AG09319 (cell line): ENCODE measurements at places on chromosomes 6 and 20.

- DNase-seq = no peak
Measured at GRCh38 chr20:32605167-32605656, 20.1 kb upstream of the NOL4L start.

GRCh38 chr6:142884214-142885035, 60.6 kb downstream of the HIVEP2 start:
- DNase-seq = no peak

DNA sequence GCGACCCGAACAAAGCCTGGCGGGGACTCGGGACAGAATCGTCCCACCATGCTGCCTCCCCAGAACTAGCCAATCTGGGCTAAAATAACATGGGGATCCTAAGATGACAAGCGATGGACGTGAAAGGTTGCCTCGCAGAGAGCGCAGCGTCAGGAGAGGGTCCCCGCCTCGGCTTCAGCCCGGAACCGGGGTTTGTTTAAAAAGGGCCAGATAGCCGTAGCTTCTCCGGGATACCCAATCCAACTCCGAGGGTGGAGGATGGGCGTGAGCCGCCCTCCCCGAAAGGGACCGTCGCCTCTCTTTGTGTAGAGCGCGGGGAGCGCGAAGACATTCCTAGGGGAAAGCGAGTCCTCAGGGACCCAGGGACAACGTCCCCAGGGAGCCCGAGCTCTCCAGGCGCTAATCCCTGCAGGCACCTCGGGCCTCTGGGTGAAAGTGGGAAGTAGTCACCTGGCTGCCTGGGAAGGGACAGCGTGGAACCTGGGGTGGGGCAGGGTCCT, 643 bp downstream of the CD24 start:
- DNase-seq = no peak

DNA sequence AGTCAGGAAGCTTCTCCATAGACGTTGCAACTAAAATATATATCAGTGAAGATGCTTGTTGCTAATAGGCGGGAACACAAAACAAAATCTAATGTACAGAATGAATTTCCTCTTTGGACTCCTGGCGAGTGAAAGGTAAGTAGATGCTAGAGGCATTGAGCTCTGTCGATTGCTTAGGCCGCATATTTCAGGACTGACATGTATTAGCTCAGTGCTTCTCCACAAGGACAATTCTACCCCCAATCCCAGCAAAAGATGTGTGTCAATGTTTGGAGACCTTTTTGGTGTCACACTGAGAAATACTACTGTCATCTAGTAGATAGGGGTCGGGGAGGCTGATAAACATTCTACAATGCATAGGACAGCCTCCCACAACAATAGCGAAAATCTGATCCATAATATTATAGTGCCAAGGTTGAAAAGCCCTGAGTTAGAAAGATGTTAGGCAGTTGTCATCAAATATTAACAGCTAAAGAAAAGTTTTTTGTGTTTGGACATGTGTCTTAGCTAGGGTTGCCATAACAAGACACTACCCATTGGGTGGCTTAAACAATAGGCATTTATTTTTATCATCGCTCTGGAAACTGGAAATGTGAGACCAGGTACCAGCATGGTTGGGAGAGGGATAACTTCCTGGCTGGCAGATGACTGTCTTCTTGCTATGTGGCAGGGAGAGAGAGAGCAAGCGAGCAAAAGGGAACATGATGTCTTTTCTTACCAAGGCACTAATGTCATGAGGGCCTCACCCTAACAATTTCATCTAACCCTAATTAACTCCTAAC, 48.0 kb upstream of the BCAS1 start:
- DNase-seq = no peak

DNA sequence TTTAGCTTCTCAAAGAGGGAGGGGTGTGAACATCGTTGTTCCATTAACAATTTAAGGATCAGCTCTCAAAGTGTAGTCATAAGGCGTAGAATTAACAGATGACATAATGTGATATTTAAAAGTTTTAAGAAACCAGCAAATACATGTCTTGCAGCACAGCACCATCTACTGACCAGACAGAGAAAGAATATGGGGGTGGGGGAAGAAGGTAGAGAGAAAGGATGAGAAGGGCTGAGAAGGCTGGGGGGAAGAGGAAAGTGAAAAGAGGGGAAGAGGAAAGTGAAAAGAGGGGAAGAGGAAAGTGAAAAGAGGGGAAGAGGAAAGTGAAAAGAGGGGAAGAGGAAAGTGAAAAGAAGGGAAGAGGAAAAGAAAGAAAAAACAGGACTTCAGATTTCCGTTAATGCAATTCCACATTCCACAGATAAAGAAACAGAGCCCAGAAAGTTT, 80.9 kb downstream of the HAO1 start:
- no peak for DNase-seq

GRCh38 chr6:26660000-26660361, 435 bp upstream of the ZNF322 start:
- no peak for DNase-seq

- no peak for DNase-seq
Measured at GRCh38 chr6:112663698-112664097, 316.6 kb downstream of the RFPL4B start.

GRCh38 chr6:34332251-34333198, 59.9 kb downstream of the NUDT3 start:
- no peak for DNase-seq

DNA sequence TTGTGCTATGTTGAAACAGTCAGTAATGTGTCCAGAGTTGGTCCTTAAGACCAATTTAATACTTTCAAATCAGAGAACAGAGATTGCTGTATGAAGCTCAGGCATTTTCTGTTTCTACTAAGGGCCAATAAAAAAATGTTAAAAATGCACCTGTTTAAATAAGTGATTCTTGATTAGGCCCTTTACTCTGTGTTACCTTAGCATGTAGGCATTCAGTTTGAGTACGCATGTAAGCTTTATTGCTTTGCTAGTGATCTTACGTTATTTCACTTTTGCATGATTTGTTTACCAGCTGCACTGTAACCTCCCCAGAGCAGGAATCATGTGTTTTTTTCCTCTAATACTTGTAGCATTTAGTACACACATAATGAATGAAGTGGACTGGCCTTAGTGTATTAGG, 61.0 kb downstream of the AFG1L start:
- DNase-seq = no peak

- DNase-seq = no peak
Measured at GRCh38 chr6:134437376-134437775, 119.5 kb upstream of the SGK1 start.

- no peak for DNase-seq
Measured at GRCh38 chr6:36963451-36964290, 9.1 kb downstream of the PI16 start.

- DNase-seq = no peak
Measured at GRCh38 chr20:20713244-20713765, 861 bp upstream of the RALGAPA2 start.

- no peak for DNase-seq
Measured at GRCh38 chr6:108665495-108666196, 104.9 kb downstream of the FOXO3 start.

DNA sequence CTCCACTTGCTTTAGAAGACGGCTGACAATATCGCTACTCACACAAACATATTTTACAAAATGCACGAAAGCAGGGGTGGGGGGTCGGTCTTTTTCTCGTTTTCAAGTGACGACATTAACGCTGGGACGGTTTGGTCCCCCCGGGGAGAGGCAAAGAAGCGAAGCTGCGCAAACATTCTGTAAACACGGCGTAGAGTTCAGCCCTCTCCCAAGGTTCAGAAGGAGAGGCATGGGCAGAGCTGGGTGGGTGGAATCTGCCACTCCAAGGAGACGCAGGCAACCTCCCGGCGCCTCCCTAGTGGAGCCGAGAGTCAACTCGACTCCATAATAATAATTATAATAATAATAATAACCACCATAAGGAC, 2.4 kb downstream of the NKX2-2 start:
- no peak for DNase-seq

DNA sequence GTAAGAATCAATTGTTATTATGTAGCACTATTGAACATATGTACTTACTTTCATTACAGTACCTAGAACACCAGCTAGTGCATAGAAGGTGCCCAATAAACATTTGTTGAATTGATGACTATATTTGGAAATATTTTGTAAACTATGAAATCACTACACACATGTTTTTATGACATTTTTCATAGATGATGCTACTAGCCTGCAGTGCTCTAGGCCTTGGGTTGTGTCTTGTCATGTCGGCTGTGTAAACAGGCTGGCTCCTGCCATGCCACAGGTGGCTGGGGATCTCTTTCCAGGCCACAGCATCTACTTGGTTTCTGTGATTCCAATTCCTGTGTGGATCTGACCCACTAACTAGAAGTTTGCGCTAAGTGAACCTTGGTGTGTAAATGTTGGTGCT, 43.3 kb upstream of the EDN1 start:
- DNase-seq = no peak

DNA sequence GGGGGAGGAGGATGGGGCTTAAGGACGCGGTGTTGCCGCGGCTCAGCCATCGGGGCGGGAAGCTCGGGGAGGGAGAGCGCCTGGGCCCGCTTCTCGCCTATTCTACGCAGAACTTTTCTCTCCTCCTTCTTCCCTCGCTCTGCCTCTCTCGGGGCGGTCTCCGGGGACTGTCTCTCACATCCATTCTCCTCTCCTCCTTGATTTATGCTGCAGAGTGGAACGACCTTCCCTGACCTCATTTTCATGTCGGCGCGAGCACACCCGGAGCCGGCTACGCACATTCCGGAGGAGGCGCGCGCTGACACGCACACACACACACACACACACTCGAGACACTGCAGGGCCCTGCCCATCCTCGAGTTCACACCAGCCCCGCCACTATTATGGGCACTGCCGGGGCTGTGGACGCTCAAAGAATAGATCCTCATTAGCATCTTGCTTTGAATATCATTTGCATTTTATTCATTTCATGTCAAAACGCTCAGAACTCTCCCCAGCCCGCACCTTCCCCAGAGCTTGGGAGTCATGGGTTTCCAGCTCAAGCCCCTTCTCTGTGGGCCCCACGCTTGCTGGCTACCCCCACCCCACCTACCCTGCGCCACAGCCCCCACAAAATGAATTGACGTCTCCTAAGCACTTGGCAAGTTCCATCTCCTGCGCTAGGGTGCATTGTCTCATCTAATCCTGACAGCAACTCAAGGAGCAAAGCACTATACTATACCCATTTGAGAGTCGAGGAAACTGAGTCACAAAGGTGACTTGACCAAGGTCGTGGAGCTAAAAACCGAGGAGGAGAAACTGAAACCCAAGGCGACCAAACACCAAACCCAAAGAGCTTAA, 36.8 kb downstream of the NCR2 start:
- no peak for DNase-seq

GRCh38 chr6:111724505-111724904, 118.8 kb upstream of the TRAF3IP2 start:
- no peak for DNase-seq

GRCh38 chr20:18412221-18412901, 54.5 kb downstream of the DZANK1 start:
- DNase-seq = no peak

- no peak for DNase-seq
Measured at GRCh38 chr6:11072101-11072500, 21.5 kb upstream of the SMIM13 start.

- no peak for DNase-seq
Measured at GRCh38 chr6:11368264-11368663, 135.8 kb upstream of the NEDD9 start.

- no peak for DNase-seq
Measured at GRCh38 chr20:21004386-21005076, 101.6 kb downstream of the LINC00237 start.

DNA sequence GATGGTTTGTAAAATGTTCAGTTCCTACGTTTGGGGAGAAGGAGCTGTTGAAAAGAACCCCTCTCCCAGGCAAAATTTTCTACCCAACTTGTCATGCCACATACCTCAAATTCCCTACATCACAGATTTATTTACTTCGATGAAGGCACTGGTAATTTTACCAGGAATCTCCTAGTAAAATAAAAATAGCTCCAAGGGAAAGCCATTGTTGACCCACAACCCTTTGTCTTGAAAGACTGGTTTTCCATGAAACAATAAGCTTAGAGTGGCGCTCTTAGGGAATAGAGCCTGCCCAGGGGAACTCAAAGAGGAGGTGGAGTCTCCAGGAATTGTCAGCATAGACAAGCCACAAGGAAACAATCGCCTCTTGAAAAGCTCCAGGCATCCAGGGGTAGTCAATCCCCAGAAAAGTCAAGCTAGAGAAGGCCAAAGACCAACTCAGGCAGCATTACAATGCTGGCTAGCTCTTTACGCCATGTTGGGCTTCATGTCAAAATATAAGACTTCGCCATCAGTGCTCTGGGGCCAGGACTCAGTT, 99.2 kb upstream of the RREB1 start:
- no peak for DNase-seq

- DNase-seq = no peak
Measured at GRCh38 chr6:40413239-40413638, 173.9 kb downstream of the LRFN2 start.

DNA sequence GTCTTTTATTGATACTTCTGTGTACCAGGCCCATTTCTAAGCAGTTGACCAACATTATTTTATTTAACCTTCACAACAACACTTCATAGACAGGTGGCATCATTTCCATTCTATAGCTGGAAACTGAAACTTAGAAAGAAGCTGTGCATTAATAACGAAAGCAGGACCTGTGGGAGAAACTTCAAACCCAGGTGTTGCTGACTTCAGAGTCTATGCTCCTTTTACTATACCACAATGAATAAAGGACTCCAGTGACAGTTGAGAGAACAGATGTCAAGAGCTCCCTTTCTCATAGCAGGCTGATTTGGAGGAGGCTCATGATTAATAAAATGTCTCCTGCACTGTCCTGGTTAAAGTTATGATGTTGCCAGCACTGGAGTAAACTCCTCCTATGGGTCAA, 56.6 kb upstream of the POU3F2 start:
- DNase-seq = no peak

- no peak for DNase-seq
Measured at GRCh38 chr6:67165606-67166005, 1458.6 kb upstream of the EYS start.

DNA sequence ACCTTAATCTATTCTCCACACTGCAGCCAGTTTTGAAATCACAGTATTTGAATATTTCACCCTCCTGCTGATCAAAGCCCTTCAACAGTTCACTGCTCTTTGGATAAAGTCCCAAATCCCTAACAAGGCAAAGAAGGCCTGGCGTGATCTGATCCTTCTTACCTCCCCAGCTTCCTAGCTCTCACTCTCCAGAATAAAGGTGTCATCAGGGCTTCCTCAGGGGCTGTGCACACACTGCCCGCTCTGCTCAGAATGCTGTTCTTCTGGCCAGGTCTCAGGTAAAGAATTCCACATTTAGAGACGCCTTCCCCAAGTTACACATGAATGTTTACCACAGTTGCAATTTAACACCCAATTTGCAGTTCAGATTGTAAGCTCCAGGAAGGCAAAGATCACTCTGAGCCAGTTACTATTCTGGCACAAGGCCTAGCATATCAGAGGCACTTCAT, 58.9 kb upstream of the MCM9 start:
- DNase-seq = no peak

GRCh38 chr6:88616380-88616779, 347.0 kb downstream of the RNGTT start:
- no peak for DNase-seq

GRCh38 chr6:152416652-152417051, 220.5 kb downstream of the SYNE1 start:
- DNase-seq = no peak

GRCh38 chr6:47109281-47109680, 67.1 kb upstream of the ADGRF1 start:
- DNase-seq = no peak
